ENCODE measurements at places on chromosomes 4 and X. TPM values are rescaled to one million over a fixed set of nuclear protein-coding genes. Genes with fewer than 3 reads are reported as not detected.

Gene TKTL2
- total RNA-seq: not detected

Gene CCDC120
- 0.11 TPM for total RNA-seq

Gene SHROOM3
- 4.2 TPM for total RNA-seq

Gene PTTG2
- 0.37 TPM for total RNA-seq

Gene SFRP2
- total RNA-seq: not detected

Gene MPC1L
- total RNA-seq: not detected

Gene FAM47A
- not detected for total RNA-seq

Gene AMBN
- total RNA-seq: not detected

Gene ANOS1
- total RNA-seq: 7.9 TPM

Gene RBM46
- not detected for total RNA-seq

Gene ATP8A1
- 1.6 TPM for total RNA-seq

Gene ELOVL6
- 22.2 TPM for total RNA-seq

Gene PDLIM3
- total RNA-seq: 5.2 TPM

Gene PAGE4
- total RNA-seq: not detected

Gene OTC
- total RNA-seq: not detected

Gene STOX2
- total RNA-seq: 0.12 TPM

Gene FGFR3
- total RNA-seq: 0.25 TPM

Gene STAP1
- total RNA-seq: not detected

Gene IL1RAPL1
- 11.5 TPM for total RNA-seq

Gene HMGN5
- 1.7 TPM for total RNA-seq

Gene NKX3-2
- 0.55 TPM for total RNA-seq
